ENCODE measurements at places on chromosomes 1 and 21.

DNA sequence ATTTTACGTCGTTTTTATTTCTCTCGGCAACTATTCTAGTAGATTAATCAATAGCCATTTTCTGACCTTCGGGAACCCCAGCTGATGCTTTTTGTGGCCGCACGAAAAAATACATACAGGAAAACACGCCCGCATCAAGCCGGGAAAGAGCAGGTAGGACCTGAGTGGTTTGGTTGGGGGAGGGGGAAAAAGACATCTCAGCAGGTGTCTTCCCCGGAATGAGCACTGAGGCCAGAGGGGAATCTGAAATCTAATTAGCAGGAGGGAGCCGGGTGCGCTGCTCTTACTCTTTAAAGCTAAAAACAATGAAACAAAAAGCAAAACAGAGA, 618 bp upstream of the FOXD3 start:
- no peak for DNase-seq

- DNase-seq, result no peak
Measured at GRCh38 chr1:197859024-197859423, 43.4 kb upstream of the C1orf53 start.

DNA sequence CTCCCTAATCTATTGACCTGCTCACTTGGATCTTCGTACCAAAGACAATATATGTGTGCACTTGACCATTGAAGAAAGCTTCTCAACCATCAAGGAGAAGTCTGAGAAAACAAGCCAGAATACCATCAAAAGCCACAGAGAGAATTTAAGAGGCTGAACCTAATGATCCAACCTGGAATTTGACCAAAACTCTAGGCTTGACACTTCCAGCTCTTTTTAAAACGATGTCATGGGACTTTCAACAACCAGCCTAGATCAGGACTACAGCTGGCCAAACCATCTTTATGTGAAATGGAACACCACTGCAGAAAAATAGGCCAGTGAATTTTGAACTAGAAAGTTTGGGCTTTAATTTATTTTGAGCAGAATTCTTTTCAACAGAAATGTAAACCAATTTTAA, 444.4 kb downstream of the LTN1 start:
- DNase-seq, result no peak

DNA sequence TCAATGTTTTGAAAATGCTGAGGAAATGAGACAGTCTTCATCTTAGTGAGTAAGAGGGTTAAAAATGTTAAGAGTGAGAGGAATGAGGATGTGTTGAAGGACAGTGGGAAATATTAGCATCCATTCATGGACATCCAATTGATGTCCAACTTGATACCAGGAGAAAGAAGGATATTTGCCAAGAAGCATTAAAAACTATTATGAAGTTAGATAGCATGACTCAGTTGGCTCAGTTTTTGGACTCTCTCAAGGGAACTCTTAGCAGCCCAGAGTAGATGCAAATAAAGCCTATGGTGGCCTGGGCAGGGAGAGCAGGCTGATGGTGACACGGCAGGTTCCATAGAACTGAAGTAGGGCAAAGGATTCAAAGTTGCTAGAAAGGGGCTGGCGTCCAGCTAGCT, 171.0 kb downstream of the ZZZ3 start:
- no peak for DNase-seq

Data from GF-D8 (cell line).